ENCODE measurements at places on chromosomes 5 and 9.
A peak's percentile ranks its signal among the peaks of the same experiment; 100 is the strongest.

GRCh38 chr5:129228577-129228976, 134.0 kb downstream of the ISOC1 start:
- DNase-seq: no peak

- peak; percentile 25 for DNase-seq
Measured at GRCh38 chr9:132669698-132670456, at the start of gene DDX31. TSS of gene DDX31 (minus strand) at chr9:132669983. CDS start at chr9:132669934, 49 bp downstream.

- DNase-seq: peak; percentile 43
Measured at GRCh38 chr5:59540366-59540765, 353.2 kb downstream of the PDE4D start.

DNA sequence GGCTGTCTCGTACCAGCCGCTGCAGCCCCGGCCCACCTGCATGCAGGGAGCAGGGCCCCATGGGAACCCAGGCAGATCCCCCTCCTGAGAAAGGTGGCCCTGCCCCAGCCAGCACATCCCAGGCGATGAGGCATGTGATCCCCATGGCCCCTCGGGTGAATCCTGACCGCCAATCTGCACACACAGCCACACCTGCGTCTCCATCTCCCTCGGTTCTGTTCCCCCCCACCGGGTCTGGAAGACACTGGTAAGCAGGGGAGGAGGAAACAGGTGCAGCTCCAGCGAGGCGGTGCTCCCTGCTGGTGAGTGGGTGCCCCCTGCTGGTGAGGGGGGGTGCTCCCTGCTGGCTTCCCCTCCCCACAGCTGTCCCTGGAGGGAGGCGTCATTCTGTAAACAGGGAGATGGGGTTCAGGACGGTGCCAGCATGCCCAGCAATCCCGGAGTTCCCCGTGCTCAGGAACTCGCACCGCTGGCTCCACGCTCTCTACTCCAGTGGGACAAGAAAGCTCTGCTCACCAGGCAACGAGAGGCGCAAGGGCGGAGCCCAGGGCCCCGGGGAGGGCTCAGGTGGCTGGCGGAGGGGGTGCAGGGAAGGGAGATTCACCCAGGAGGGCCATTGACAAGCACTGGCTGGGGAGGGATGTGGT, 28.4 kb upstream of the SLC12A7 start:
- DNase-seq: no peak

DNA sequence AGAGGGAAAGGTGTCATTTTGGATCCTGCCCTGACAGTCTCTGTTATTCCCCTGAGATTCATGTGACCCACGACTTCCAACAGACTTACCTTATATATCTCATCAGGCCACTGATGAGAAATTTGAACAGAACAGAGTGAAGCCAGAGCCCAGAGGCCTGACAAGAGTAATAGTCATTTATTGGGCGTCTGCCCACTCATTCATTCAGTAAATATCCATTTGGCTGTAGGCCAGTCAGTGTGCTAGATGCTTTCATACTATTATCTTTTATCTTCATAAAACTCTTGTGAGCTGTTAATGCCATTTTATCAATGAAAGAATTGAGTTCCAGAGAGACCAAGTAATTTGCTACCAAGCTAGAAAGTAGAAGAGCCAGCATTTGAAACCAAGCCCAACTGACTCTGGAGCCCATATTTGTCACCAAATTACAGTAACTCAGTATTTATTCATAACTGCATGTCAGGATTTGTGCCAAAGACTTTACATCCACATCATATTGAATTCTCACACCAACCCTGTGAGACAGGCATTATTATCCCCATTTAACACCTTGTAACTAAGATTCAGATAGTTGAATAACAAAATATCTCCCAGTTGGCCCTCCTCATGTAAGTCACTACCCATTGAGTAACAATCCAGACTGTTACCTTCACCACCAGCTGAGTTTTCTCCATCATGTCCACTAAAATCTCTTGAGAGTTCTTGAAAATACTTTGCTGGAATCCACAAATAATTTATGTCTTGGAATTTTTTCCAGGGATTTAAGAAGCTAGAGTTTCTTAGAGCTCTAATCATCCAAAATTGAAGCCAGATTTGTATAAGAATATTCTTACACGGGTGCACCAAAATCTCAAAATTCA, 2.5 kb downstream of the PTPDC1 start:
- DNase-seq: peak; percentile 51

- no peak for DNase-seq
Measured at GRCh38 chr9:108363311-108363710, 492.5 kb downstream of the ACTL7B start.

DNA sequence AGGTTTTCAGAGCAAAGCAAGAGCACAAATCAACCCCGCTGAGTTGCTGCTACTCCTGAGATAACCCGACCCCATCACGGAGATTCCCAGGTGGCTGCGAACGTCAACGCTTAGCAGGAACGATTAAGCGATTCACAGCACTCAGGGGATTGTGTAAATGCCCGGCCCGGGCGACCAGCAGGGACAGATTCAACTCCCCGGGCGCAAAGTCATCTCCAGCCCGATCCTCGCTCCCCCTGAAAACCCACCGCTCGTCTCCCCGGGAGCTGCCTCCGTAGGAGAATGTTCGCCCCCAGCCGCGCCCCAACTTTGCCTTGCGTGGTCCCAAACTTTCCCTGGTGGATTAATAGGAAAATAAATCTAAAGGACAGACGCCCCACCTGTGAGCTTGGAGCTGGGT, 685 bp downstream of the SLC24A2 start:
- DNase-seq: no peak

DNA sequence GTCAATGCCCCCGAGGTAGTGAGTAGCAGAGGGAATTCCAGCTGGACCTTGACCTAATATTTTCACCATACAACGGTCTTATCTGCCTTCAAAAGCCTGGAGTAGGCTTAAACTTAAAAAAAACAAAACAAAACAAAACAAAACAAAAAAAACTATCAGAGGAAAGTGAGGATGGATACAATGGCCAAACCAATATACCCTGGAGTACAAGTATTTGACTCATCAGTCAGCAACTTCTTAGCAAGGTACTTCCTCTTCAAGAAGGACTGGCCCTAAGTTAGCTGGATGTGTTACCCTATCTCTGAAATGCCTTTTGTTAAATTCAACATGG, 160.6 kb upstream of the GNA14 start:
- DNase-seq: no peak

- no peak for DNase-seq
Measured at GRCh38 chr9:115018547-115019435, 88.4 kb upstream of the TNFSF8 start.

DNA sequence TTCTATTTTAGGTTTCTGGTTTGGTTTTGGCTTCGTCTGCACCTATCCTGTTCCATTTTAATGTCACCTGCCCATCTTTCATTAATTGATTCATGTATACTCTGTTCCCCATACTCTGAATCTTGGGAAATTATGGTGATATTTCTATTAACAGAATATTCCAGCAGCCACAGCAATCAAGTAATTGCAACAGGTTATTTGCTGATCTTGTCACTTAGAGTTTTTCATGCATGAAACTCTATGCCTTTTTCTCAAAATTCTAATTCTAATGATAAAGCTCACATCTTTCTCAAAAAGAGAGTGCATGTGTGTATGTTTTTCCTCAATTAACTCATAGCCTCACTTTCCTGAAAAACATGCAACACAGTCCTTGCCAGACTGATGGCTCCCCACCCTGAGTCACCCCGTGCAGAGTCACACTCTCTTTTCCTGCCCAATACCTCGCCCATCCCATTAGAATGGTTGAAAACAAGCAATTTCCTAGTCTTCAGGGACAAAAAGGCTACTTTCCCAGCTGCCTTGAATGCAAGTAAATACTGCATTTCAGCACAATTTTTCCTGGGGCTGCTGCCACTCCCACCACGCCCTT, 15.6 kb downstream of the GFRA3 start:
- no peak for DNase-seq

DNA sequence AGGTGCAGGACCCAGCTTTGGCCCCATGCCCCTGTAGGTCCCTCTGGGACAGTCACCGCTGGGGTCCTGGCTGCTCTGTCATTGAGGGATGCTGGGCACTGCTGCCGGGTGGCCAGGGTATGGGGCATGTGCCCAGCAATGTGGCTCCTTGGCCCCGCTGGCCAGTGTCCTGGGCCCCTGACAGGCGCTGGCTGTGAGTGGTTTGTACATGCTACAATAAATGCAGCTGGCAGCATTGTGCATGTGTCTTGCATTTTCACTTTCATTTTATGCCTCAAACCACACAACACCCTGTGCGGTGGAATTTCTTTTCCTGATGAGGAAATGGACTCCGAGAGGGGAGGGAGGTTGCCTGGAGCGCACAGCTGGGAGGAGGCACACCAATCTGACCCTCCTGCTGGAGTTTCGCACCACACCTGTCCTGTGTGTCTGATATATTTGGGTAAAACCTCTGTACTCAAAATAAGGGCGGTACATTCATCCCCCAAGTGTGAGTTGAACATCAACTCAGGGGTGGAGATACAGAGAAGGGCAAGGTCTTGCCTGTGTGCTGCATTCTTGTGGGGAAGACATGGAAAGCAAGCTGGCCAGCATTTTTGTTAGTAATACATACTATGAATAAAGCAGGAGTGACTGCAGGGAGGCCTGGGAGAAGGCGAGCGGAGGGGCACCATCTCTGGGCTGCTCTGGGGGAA, 11.7 kb downstream of the TSPAN17 start:
- DNase-seq: no peak

- no peak for DNase-seq
Measured at GRCh38 chr9:36939655-36940499, 94.2 kb downstream of the PAX5 start.

GRCh38 chr5:4831325-4831724, 308.8 kb upstream of the ADAMTS16 start:
- DNase-seq: no peak

DNA sequence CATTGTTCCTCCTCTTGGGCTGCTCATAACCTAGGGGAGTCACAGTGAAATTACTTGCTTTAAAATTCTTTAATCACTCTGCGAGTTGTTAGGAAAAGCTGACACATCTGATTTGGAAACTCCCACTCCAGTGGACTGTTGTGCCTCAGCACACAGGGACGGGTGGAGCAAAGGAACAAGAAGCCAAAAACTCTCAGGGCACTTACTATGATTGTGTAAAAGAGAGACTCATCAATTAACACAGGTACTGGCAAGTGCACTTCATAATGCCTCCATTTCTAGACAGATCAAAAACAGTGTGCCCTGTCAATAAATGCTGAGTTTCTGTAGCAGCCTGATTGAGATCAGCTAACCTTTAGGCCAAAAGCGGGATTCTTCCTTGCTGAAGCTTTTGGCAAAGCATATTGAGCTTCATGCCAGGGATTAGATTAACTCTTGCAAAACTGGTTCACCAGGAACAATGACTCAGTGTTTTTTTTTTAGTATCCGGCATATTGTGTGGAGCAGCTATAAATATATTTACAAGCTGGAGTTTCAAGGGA, 55.9 kb downstream of the TMC1 start:
- peak; percentile 70 for DNase-seq

GRCh38 chr9:93143830-93144530, 9.9 kb upstream of the NINJ1 start:
- DNase-seq: peak; percentile 29

- DNase-seq: no peak
Measured at GRCh38 chr5:135039271-135040033, 5.4 kb upstream of the PITX1 start.

DNA sequence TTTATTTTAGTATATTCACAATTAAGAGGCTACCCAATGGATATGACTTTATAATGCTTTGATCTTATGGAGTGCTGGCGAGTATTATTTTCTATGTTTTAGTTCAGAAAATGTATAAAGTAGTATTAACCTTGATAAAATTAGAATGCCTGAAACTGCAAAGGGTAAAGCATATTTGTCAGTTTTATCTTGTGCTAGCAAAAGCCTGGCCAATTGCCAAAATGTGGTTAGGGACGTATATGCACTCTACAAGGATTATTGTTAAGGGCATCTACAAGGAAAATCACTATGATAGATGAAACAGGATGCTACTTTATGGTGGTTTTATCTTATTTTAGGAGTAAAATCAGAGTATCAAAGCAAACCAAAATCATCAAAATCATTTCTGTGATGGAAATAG, 281.7 kb downstream of the CCDC171 start:
- DNase-seq: peak; percentile 11

DNA sequence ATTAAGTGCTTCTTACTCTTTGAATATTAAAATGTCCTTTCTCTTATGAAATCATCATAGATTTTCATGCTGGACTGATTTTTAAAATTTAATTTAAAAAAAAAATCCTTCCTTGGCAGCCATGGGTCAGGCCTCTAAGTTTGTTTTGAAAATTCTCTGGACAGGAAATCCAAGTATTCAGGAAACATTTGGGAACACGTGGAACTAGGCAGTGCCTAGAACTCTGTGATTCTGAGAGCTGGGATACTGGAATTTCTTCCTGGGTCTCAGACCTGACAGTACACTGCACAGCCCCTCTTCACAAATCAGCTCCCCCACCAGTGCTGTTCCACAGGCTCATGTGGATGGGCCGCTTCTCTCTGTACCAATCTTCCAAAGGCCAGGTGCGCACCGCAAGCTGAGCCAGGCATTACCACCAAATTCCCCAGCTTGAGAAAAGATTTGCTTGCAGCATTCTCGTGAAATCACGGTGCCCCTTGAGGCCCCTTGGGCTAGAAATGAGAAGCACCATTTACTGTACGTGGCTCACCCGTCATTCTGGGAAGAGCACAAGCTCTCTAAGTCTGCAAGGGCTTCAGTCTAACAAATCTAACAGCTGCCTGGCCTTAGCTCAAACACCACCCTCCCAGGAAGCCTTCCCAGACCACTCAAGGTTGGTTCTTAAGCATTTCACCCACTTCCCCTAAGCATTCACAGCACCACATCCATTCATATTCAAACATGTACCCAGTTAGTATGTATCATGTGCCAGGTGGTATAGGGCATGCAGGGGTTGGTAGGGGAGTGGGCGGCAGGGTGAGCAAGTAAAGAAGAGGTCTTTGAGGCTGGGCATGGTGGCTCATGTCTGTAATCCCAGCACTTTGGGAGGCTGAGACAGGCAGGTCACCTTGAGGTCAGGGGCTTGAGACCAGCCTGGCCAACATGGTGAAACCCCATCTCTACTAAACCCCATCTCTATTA, 26.5 kb downstream of the B4GALT1 start:
- no peak for DNase-seq

DNA sequence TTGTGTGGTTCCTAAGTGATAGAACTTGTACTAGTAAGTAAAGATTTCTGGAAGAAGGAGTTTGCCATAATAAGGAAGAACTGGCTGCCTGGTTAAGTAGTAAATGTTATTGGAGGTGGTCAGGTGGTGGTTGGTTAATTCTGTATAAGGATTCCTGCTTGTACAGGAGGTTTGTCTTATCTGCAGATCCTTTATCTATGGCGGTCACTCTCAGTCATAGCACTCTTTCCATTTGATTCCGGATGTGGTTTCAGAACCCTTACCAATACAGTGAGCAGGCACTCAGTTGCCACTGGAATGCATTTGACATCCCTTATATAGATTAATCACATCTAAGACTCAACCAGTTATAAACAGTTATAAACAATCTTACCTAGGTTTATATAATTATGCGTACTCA, 50.3 kb downstream of the RAD50 start:
- DNase-seq: no peak

DNA sequence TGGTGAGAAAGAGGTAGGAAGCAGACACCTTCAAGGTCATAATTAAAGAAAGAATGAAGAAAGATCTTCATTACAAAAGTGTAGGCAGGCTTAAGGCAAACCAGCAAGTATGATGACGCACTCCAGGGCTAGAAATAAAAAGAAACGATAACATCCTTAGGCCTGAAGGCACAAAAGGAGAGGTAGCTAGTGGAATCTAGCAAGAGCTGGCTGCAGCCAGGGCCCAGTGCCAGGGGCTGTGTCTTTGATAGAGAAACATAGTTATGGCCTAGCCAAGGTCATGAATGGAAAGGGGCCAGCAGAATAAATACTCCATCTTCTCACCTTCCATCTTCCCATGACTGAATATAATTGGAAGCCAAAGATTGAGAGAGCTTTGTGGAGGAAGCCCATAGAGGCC, 6.8 kb upstream of the SH3TC2 start:
- no peak for DNase-seq

GRCh38 chr9:134525841-134526583, 115.6 kb upstream of the COL5A1 start:
- DNase-seq: no peak
